Kidney capillary endothelial cell (primary cell): ENCODE measurements at places on chromosomes 11 and 22.

GRCh38 chr22:49550766-49551362 lies 276.8 kb downstream of the BRD1 start:
- no peak for DNase-seq

- DNase-seq, result peak; percentile 70
Measured at GRCh38 chr22:32265882-32266767, 11.0 kb upstream of the SLC5A4 start.

DNA sequence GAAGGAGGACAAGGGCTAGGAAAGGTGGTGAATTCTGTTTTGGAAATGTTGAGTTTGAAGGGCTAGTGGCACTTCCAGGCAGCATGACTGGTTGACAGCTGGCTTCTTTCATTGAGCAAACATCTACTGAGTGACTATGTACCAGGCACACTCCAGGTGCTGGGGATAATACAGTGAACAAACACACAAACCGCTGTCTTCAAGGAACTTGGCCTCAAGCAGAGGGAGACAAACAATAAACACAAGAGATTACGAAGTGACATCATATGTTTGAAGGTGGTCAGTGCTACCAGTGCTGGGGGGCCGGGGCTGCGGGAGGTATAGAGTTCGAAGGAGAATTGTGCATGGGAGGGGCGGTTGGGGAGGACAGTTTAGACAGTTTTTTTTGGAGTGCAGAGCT lies 197.0 kb upstream of the SORL1-AS1 start:
- no peak for DNase-seq

DNA sequence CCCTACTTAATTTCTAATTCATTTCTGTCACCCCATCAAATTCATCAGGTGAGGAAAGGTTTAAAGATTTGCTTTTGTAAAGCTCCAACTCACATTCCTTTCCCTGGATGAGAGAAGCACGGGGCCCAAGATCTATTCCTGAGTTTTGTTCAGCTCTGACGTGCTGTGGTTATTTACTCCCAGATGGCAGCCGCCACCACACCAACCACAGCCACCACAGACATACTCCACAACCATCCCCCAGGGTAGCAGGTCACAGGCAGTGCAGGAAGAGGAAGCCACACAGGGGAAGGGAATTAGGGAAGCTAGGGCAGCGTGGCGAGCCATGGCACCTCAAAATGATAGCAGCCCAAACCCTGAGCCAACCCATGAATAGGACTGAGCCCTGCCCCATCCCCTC lies 63.5 kb upstream of the CSNK2A3 start:
- no peak for DNase-seq

- DNase-seq, result no peak
Measured at GRCh38 chr11:10686311-10686710, 7.2 kb downstream of the IRAG1 start.

DNA sequence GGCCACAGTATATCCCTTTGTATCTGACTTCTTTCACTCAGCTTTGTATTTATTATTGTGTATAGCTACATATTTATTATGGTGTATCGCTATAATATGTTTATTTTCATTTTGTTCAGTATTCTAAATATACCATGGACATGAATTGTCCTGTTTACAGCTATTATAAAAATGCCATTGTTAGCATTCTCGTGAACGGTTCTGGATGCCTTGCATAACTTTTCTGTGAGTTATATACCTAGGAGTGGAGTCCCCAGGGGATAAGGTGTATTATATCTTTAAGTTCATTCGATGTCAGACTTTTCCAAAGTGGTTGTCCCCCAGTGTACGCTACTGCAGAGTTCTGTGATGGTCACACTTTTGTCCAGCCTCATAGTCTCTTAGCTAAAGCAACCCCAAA lies 301.7 kb downstream of the TMEM135 start:
- no peak for DNase-seq

DNA sequence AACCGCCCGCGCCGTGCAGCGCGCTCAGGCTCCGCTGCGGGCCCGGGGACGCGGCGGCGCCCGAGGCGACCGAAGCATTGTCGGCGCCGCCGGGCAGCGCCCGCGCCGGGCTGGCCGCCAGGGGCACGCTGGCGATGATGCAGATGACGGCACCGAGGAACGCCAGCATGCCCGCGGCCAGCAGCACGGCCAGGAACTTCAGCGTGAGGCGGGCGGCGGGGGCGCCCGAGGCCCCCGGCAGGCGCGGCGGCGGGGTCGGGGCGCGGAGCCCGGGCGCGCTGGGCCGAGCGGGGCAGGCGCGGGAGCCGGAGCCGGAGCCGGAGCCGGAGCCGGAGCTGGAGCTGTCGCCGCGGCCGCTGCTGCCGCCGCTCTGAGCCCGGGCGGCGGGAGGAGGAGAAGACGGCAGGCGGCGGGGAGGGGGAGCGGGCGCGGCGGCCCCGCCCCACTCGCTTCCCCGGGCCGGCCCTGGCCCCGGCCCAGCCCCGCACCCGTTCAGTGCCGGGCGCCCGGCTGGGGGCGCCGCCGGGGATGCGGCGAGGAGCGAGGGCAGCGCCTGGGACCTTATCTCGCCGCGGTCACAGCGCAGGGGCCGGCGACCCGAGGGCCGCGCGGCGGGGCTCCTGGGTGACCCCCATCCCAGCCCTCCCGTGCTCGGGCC lies at the start of gene NPTXR:
Gene NPTXR (minus strand): TSS at position 372 of the 658 bp plus-strand sequence.
- peak; percentile 42 for DNase-seq

DNA sequence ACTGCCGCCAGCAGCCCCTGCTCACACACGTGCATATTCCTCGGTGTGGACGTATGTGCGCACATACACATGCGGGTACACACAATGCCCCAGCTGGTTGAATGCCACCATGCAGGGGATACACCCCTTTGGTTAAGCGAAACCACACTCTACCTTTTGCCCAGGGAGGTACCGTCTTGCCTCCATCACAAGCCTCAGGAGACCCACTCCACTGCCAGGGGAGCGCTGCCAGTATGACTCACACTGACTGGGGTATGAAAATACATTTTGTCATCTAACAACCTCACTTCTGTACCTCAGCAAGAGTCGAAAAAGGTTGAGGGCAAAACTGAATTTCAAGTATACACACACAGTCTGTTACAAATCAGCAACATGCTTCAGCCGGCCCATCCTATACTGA lies 39.4 kb downstream of the TMEM45B start:
- DNase-seq, result no peak

- DNase-seq, result no peak
Measured at GRCh38 chr11:16171882-16172281, 184.5 kb downstream of the SOX6 start.

GRCh38 chr11:11035331-11035730 lies 177.5 kb upstream of the ZBED5 start:
- DNase-seq, result no peak

DNA sequence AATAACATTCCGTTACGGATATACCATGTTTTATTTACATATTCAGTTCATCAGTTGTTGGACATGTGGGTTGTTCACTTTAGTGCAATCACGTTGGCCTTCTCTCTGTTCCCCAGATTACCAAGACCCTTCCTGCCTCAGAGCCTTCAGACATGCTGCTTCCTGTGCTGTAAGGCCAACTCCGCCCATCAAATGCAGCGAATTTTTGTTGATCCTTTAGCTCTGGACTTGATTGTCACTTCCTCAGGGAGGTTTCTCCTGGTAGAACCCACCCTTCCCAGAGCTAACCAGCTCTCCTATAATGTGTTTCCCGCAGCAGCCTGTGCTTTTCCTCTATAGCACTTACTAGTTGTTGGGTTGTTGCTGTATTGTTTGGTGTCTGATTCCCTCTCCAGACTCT lies 39.4 kb downstream of the SWAP70 start:
- peak; percentile 74 for DNase-seq

- no peak for DNase-seq
Measured at GRCh38 chr11:21794306-21794705, 398.6 kb upstream of the ANO5 start.

- DNase-seq, result no peak
Measured at GRCh38 chr11:14634813-14635212, 8.8 kb upstream of the PDE3B start.

DNA sequence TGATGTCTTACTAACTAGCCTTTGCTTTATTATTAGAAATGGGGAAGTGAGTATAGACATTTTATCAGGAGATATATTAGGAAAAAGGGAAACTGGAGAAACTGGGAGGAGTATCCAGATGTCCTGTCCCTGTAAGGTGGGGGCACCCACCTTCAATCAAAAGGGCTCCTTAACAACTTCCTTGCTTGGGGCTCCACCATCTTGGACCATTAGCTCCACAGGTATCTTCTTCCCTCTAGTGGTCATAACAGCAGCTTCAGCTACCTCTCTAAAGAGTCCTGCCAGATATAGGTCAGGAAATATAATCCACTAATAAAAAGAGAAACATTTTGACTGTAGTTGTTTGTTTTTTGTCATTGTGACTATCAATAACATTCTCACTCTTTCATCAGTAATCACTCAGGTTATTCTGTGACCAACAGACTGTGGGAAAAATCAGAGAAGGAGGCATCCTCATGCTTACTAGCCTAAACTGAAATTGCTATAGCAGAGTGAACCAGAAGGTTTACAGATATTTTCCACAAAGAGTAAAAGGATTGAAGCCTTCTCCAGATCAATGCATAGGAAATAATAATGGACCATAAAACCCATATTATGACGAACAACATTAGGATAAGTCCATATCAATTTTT lies 10.4 kb downstream of the OR51B4 start:
- peak; percentile 29 for DNase-seq

DNA sequence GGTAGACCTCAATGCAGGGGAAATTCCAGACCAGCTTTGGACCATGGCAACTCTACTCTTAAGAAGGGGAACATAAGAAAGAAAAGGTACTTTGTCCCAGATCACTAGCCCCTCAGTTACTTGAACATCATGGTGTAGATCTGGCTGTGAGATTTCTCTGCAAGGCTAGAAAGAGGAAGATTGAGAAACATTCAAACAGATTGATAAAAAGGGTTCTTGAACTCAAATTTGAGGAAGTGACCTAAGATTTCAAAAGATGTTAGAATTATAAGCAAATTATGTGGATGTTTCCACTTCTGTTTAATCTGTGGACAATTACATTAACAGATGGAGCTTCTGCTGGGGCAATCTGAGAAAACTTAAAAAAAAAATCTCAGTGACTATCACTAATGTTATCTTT lies 21.8 kb upstream of the UPB1 start:
- no peak for DNase-seq

DNA sequence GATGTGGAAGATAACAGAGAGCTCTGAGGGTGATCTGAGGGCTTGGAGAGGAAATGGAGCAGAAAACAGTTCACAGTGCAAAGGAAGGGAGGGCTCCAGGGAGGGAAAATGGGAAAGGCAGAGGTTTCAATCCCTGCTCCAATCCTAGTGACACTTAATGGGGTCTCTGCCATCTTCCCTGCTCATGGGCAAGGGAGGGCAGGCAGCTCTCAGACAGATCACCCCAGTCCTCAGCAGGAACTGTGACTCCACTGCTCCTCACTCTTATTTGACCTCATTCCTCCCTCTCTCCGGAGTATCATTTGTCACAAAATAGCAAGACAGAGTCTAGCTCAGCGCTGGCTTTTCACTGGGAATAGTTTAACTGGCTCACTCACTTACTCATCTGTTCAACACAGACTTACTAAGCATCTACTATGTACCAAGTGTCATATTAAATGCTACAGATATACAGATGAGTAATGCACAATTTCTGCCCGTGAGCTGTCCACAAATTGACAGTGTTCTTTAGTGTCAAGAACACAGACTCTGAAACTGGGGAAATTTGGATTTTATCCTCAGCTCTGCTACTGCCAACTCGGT lies 817.4 kb downstream of the OPCML start:
- DNase-seq, result no peak

DNA sequence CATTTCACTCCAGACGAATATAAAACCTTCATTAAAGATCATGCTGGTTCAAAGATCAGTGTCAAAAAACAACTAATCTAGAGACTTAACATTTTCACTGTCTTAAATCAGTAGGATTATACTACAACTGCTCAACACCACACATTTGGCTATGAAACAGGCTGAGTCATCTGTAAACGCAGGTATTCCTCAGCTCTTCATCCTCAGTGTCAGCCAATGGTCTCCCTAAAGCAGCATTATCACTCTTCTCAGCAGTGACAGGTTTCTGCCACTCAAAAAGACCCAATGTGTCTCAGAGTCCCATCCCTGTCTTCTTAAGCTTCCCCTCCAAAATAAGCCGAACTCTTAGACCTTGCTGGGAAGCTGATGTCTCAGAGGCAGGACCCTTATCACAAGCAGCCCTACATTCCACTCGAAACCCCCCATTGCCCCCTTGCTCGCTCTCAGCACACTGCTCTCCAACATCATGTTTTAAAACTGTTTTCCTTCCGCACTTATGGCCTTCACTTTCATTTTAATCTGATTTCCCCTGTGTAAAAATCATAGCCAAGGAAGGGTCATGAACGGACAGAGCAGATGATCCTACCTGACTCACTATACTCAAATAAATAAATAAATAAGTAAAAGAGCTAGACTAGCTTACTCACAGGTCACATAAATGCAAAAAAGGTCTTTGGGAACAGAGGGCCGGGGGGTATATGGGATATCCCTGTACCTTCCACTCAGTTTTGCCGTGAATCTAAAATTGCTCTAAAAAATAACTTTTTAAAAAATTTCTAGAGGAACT lies 23.0 kb downstream of the CDON start:
- no peak for DNase-seq

GRCh38 chr22:49327411-49328117 lies 500.1 kb downstream of the BRD1 start:
- no peak for DNase-seq

- DNase-seq, result no peak
Measured at GRCh38 chr11:49405743-49406142, 197.3 kb upstream of the FOLH1 start.

GRCh38 chr11:63554877-63555223 lies 8.3 kb downstream of the PLAAT2 start:
- no peak for DNase-seq

DNA sequence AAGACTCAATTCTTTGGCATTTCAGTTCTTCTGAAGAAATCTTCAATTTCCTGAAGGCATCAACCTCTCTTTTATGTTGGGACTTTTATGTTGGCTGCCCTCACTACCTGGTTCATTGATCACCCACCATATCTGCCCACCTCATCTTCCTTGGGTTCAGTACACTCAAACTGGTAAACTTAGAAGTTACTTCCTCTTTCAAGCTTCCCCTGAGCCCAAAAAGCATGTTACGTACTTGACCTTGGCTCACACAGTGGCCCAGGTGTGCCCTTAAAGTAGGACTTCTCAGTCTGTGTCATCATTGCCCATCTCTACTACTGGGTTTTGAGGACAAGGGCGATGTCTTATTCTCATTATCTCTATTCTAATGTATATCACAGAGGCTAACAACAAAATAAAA lies 86.1 kb downstream of the GRIA4 start:
- no peak for DNase-seq

DNA sequence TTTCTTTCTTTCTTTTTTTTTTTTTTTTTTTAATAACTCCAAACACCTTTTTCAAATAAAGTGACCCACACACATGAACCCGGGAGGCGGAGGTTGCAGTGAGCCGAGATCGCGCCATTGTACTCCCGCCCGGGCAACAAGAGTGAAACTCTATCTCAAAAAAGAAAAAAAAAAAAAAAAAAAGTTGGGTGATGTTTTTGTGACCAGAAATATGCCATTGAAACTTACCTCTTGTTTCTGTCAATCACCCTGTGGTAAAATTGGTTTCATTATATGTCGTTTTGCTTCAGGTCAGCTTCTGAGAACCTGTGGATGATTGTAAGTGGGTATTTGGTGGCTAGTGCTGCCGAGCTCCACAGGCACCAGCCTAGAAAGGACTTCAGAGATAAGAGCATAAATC lies 238.8 kb downstream of the TBC1D22A start:
- DNase-seq, result no peak
